Cerebellar nuclear complex (tissue), 1 donor: ENCODE measurements at places on chromosomes 3 and 15.

- DNase-seq, result no peak
Observed at GRCh38 chr15:96344706-96345559, 14.4 kb downstream of the NR2F2 start.

GRCh38 chr3:107061466-107061865 lies 315.8 kb upstream of the CCDC54 start:
- DNase-seq, result no peak

GRCh38 chr3:32140943-32141342 lies 34.5 kb downstream of the GPD1L start:
- no peak for DNase-seq

- no peak for DNase-seq
Observed at GRCh38 chr3:77795013-77795412, 755.1 kb downstream of the ROBO2 start.

GRCh38 chr3:59374091-59374817 lies 324.4 kb upstream of the CFAP20DC start:
- DNase-seq, result no peak

DNA sequence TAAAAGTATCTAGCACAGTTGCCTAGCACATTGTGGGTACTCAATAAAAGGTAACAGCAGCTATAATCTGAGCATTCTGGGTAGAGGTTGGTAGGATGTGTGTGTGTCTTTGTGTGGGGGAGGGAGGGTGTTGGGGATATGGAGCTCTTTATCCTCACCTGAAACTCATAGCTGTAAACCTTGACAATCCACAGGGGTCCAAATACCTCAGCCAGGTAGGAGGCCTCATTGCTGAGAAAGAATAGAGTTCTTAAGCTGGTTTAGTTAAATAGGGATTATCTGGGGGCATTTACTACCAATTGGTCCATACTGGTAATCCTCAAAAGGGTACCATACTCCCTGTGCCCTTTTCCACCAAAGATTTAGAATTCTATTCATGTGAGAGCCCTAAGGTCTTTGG lies 3.9 kb downstream of the SERF2 start:
- no peak for DNase-seq

DNA sequence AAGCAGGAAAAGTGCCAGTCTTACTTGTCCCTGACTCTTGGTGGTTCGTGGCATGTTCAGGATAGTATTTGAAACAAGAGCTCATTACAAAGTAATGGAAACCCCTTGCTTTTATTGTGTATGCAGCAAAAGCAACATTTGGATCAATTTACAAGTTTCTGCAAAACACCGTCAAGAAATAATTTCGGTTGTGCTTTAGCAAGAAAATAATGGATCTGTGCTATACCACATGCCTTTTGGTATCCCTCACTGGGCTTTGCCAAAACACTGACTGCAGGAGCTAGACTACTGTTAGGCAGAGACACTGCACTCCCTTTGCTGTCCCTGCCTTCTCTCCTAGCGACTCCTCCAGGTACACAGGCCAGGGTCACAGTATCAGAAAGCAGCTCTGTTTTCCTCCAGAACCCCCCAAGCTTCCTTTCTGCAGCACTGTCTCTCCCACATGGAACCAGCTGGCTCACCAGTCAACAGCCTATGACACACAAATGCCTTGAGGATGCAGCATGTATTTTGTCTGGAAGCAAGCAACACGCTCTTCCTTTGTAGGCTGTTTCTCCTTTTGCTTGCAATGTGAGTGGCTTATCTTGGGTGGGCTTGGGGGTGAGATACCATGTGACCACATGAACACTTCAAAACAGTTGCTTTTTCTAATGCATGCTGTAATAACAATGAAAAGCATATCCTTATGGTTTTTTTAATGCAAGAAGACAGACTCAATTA lies 111.4 kb downstream of the PGPEP1L start:
- no peak for DNase-seq

- DNase-seq, result peak; percentile 76
Observed at GRCh38 chr15:37100109-37100965, at the start of gene MEIS2. Gene MEIS2 (minus strand): TSS chr15:37100549. CDS start chr15:37099466, 1,083 bp downstream.

DNA sequence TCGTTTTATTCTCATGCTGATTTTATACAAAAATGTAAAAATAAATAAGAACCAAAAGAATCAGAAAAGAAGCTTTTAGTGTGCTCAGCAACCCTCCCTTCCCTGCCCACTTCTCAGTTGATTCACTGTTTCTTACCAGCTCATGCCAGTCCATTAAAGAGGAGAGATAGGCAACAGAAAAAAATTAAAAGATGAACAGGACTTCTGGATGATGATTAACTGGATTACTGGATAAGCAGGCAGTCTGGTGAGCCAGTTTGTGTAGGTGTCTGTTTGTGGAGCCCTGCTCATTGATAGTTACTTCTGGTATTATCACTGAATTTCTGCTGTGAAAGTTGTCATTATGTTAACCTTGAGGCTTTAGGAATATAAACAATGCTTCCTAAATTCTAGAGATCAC lies 15.1 kb upstream of the GPR171 start:
- no peak for DNase-seq

DNA sequence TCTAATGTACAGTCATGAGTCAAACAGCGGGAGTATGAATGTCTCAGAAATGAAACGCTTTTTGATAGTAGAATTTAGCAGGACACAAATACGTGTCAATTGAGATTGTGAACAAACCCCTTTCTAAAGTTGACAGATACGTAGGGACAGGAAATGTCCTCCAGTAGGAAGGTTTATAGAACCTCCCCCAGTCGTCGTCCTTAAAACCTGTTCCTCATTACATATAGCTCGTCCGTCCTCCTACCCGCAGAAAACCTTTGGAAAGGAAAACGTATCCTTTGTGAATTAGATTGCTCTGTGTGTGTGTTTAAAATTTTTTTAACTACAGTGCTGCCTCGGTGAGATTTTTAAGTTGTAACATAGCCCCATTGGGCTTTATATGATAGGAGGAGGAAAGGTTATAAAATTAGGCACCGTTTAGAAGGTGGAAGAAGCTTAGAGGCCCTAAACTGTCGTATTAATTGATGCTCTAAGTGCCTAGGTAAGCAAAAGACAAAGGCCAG lies 4.1 kb downstream of the UBE2E1 start:
- no peak for DNase-seq

DNA sequence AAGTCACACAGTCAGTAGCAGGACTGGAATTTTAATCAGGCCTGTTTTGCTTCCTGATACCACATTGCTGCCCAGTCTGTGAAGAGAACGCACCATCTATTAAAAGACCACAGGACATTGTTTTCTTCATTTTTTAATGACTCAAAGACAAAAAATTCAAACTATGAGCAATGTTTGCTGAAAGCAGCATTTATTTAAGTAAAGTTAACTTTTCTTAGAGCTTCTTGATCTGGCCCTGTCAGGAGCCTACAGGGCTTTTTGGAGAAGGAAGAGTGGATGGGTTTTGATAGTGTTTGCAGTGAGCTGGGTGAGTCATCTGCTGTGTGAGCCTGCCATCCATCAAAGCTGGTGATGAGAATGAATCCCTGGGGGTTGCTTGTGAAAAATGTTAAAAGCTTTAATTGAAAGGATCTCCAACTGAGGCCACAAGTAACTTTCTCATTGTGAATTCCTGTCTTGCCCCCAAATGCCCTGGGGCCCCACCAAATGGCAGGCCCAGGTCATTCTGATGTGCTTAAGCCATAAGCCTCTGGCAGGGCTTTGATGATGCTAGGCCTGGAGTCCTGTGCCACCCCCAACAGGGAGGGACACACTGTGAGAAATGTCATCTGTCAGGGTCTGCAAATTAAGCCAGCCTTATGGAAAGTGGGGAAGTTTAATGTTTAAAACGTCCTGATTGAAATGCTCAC lies 136.2 kb upstream of the PFN2 start:
- DNase-seq, result no peak

GRCh38 chr3:99915906-99916432 lies 98.3 kb downstream of the CMSS1 start:
- no peak for DNase-seq

DNA sequence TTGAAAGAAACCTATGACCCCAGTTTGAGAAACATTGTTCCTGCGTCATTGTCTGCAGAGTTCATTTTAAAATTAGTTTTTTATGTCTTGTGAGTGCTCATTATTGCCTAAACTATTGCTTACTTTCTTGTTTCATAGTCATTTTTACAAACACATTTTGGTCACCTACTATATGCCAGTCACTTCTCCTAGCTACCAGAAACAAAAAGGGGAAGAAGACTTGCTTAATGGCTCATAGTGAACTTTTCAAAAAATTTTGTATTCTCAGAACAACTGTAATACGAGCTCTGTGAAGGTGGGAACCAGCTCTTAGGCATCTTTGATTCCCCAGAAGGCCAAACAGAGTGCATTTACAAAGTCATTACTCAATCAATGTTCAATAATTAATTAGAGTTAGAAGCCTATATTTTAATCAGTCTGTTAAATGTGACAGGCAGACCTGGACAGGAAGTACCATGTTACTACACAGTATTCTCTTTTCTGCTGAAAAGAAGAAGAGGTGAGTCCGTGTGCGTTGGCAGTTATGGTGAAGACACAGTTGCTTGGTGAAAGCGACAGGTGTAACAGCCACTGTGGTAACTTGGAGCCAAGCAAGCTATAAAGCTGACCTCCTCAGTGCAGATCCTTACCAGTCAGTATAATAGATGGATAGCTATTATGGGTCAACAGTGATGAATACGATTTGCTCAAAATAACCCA lies 46.6 kb downstream of the DPPA2 start:
- no peak for DNase-seq

- DNase-seq, result no peak
Observed at GRCh38 chr3:113534365-113534764, 2.0 kb downstream of the SIDT1 start.

GRCh38 chr3:60065227-60065868 lies 1015.5 kb upstream of the CFAP20DC start:
- DNase-seq, result no peak

DNA sequence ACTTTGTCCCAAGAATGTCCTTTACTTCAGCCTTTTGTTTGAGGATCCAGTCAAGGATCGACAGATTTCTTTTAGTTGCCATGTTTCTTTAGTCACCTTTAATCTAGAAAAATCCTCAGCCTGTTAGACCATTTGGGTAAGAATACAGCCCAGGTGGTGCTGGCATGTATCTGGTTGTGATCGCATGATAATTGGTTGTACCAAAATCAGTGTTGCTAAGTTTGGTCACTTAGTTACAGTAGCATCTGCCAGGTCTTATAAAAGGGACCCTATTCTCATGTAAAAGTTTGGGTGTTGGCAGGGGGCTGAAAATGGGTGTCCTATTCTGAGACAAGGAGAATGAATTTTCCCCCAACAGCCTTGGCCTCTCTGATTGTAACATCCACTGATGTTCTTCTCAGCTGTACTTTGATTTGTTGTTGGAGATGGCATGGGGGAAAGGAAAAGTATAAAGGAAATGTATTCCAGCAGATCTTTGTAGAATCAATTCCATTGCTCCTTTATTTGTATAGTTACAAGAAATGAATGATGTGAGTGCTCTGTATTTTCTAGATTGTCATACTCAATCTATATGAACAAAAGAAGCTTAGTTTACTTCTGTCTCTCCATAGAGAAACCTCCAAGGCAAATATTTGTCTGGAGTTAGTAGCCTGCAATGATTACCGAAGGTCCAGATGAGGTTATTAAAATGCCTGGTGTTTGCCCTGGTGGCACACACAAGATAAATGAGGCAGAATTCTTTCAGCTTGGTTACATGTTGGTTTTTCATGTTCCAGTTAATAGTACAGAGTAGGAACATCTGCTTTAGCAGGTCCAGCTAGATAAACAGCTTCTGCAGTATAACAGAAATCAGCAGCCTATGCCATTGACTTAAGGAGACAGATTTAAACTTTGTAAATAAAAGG lies 65.7 kb downstream of the CMTM8 start:
- DNase-seq, result no peak

DNA sequence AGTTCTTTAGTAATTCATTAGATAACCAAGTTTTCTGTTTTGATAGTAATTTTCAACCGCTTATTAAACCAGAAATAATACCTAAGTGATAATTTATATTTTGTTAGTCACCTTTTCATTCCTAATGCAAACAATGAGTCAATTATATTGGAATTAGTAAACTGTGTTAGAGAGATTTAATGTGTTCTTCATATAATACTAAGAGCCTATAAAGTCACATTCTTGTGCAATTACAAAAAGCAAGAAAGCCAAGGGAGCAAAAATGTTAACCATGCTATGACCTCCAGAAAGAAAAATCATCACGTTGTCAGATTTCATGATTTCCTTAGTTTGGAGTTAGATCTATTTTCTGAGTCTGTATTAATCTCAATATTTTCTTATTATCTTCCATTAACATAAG lies 108.8 kb upstream of the SAMMSON start:
- no peak for DNase-seq
